ENCODE measurements at places on chromosomes 6 and 20. TPM values are rescaled to one million over a fixed set of nuclear protein-coding genes. Genes with fewer than 3 reads are reported as not detected.

Gene MYCT1
- polyA plus RNA-seq, result 103 TPM

- no peak for DNase-seq
These were observed 101.3 kb downstream of the MYB start for GRCh38 chr6:135282395-135282794.

GRCh38 chr6:106385530-106385929 lies 25.0 kb downstream of the CRYBG1 start:
- DNase-seq, result no peak

GRCh38 chr6:35823601-35824000 lies 18.4 kb downstream of the LHFPL5 start:
- DNase-seq, result no peak

Gene ARMC2
- 1.7 TPM for polyA plus RNA-seq

GRCh38 chr6:163872335-163872734 lies 457.8 kb downstream of the QKI start:
- no peak for DNase-seq

Gene C4A
- 5.7 TPM for polyA plus RNA-seq

Gene SLC12A5
- 2.3 TPM for polyA plus RNA-seq

DNA sequence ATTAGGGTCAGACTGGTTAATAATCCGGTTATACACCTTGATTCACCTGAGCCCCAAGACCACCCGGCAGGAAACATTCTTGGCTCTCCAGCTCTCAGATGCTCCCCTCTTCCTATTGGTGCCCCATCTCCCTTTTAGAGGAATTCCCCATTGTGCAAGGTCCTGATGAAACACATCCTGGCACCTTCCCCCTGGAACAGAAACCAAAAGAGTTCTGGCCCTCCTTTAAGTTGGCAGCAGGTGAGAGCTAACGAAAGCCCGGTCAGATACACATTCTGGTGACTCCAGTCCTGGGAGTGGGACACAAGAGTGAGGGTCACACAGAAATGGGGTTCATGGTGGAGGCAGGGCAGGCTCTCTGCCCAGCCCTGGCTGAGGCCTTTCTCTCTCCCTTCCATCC lies 32.2 kb downstream of the RSPO4 start:
- DNase-seq, result no peak

DNA sequence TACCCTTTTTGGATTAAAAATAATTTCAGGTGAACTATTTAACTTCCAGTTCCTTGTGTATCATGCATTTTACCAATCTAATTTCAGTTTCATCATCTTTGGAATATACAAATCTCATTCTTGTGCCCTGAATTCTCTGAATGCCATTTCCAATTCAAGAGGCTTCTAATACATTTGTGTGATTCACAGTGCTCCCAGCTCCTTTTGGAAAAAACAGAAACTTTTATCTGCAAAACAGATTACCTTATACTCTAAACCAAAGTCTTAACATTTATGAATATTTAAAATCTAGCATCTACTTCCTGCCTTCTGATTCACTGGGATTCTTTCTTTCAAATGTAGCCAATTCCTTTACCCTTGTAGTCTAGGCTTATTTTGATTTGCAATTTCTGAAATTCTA lies 11.1 kb upstream of the PEX7 start:
- DNase-seq, result no peak

Gene GHRH
- polyA plus RNA-seq, result not detected

DNA sequence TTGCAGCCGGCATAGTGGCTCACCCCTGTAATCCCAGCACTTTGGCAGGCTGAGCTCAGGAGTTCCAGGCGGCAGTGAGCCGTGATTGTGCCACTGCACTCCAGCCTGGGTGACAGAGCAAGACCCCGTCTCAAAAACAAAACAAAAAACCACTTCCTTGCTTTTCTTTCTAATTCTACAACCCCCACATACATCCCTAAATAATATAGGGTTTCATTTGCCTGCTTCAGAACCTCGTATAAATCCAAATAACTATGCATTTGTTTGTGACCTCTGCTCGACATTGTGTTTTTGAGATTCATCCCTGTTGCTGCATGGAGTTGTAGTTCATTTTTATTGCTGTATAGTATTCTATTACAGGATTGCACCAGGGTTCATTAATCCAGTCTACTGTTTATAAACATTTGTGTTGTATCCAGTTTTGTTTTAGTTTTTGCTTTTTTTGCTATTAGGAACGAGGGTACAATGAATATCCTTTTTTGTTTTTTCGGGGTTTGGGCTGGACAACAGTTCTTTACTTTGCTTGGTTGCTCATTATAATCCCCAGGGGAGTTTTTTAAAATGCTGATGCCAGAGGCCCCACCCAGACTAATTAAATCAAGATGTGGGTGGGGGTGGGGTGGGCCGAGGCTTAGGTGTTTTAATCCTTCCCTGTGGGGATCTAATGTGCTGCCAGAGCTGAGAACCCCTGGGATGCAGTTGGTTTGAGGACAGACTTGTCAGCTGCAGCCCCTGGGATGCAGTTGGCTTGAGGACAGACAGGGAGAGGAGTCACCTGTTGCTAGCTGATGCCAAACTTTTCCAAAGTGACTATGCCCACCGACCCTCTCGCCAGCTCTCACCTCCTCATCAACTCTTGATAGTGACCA lies 2.4 kb upstream of the SNAI1 start:
- no peak for DNase-seq

DNA sequence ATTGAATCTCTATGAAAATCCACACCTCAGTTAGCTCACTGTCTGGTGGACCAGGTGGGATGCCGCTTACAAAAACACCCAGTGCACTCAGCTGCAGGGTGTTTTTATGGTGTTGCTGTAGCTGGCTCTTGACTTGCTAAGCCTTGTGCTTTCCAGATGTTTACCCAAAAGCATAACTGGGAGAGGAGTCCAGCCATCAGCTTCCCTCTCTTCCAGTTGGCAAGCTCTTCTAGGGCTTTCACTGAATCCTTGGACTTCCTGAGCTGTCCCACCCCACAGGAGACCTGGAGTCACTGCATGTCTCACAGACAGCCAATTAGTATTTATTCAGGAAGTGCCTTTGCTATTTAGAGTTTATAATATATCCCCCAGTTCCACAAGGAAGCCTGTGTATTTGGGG lies 210.9 kb downstream of the FNDC1 start:
- no peak for DNase-seq

DNA sequence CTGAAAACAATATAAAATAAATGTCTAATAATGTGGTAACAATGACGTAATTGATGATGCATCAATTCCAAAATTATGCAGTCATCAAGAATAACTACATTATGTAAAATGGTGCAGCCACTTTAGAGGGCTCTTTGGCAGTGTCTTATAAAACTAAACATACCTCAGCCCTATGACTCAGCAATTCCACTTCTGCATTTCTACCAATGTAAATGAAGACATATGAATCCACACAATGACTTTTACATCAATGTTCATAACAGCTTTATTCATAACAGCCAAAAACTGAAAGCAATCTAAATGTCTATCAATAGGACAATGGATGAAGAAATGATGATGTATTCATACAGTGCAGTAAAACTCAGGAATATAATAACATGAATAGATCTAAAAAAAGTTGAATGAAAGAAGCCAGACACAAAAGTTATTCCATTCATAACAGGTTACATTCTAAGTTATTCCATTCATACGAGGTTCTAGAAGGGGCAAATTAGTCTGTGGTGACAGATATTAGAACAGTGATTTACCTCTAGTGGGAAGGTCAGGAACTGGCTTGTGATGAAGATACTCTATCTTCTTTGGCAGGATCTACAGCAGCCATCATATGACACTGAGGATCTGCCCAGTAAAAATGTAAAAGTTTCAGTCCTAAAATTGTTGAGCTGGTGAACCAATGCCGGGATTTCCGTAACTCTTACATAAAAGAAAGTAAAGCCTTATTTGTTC lies 396.1 kb downstream of the PLCB1 start:
- DNase-seq, result peak; percentile 72

- no peak for DNase-seq
These were observed 15.7 kb upstream of the CGA start for GRCh38 chr6:87110636-87111035.

DNA sequence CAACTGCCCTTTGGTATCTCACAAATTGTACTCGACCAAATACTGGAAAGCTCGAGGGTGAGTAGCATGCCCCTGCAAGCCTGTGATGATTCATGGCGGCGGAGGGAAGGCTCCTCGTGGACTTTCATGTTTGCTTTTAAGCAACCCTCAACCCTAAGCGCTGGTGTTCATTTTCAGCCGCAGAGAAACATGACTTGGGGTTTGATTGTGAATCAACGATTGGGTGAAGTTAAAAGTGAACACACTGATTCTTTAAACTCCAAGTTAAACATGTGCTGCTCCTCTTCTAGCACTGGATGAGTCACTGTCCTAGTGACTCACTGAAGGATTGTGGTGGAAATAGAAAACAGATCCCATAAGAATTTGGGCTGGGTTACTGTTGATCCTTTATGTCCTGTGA lies 8.3 kb downstream of the CD109 start:
- DNase-seq, result peak; percentile 66

DNA sequence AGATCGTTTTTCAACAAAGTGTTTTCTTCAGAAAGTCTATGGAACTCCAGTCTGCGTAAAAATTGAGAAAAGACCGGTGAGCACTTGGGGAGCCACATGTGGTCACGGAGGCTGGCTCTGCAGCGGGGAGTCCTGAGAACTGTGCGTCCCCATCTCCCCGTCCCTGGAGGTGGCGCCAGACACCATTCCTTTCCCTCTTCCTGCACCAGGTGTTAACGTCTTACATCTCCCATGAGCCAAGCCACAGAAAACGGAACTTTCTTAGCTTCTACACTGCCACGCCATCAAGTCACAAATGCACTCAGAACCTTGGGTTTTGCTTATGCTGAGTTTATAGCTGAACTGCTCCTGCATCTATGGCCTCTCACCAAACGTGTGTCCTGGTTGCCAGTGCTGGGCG lies 62.6 kb downstream of the GINS1 start:
- peak; percentile 36 for DNase-seq

Gene SLC35A1
- polyA plus RNA-seq, result 12.4 TPM

GRCh38 chr20:18677126-18677525 lies 89.3 kb downstream of the DTD1 start:
- DNase-seq, result no peak

- DNase-seq, result no peak
These were observed 111.0 kb downstream of the TBXT start for GRCh38 chr6:166056637-166057036.

DNA sequence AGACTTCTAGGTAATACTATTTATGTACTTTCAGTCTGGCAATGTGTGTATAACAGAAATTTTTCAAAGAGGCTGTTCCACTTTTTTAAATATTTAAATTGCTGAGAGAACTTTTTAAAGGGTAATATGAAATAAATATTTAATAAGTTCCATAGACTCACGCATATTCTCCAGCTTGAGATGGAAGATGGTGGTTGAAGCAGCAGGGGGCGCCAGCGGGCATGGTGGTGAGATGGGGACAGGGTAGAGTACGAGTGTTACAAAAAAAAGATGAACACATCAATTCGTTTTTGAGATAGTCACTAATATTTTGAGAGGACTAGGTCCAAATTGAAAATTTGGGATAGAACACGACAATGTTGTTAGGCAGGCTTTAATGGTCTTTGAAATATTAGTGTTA lies 68.4 kb downstream of the RSPO3 start:
- DNase-seq, result no peak

Gene OPRM1
- not detected for polyA plus RNA-seq

- DNase-seq, result peak; percentile 70
These were observed 34.1 kb downstream of the CDC40 start for GRCh38 chr6:110214338-110214737.

DNA sequence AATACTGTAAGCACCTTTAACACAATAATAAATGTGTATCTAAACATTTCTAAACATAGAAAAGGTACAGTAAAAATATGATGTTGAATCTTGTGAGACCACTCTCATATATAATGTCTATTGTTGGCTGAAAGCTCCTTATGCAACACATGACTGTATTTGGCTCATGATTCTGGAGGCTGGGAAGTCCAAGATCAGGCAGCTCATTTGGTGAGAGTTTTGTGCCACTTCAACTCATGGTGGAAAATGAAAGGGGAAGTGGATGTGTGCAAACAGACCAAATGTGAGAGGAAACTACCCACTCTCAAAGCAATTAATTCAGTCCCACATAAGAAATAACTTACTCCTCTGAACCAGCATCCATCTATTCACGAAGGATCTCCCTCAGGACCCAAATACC lies 257.7 kb upstream of the OPRM1 start:
- DNase-seq, result no peak

Gene KCNQ5
- polyA plus RNA-seq, result not detected

Gene PTGIS
- 14.2 TPM for polyA plus RNA-seq

Gene MPIG6B
- polyA plus RNA-seq, result not detected

DNA sequence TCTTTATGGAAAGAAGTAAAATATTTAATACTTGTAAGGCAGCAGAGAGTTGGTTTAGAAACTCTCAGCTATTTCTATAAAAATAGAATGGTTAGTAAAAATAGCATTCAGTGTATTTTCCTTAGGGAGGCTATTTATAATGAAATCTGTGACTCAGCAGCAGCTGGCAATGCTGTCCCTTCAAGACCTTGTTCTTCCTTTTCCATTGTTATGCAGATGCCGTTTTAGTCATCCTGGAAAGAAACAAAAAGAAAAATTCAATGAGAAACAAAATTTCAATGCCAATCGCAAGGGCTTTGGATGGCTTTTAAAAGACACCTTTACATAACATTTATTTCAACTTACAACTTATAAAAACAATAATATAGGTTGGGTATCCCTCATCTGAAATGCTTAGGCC lies 17.5 kb downstream of the MPC1 start:
- peak; percentile 85 for DNase-seq
